ENCODE measurements at places on chromosomes 6 and 20. TPM values are rescaled to one million over a fixed set of nuclear protein-coding genes. Genes with fewer than 3 reads are reported as not detected.

GPR6 gene
- total RNA-seq: not detected

GRCh38 chr6:140669321-140669720, 1294.9 kb upstream of the CITED2 start:
- DNase-seq: peak; percentile 42

- no peak for DNase-seq
Observed at GRCh38 chr20:25987073-25987927, 290.6 kb upstream of the ZNF337 start.

- no peak for DNase-seq
Observed at GRCh38 chr20:38658879-38659596, 57.4 kb downstream of the ARHGAP40 start.

DNA sequence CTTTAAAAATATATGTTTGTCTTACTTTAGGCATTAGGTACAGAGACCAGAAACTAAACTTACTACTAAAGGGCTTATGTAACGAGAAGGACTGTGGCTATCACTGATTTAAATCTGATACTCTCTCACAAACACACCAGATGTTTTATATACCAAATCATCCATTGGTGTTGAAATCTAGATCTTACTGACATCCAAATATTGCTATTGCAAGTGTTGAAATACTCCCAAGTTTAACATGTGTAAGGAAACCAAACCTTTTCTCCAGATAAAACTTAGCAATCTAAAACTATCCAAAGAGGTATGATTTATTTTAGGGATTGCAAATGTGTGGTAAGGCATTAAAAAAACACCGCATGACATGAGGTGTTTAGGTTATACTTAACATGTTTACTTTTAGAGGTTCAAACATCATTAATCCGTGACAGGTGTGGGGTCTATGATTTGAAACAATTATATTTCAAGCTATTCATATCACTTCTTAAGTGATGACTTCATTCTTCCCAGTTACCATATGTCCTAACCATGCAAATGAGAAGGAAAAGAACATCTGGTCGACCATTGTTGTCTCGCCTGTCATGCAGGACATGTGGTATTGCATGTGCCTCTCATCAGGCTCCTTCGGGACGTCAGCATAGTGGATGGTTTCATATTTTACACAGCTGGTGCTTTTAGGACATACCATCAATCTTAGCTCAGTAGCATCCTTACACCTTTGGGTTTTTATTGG, 168.3 kb upstream of the SPACA1 start:
- no peak for DNase-seq

Data from astrocyte (in vitro differentiated cells and primary cell).